NCI-H1417 treated with DMSO at 0.1 percent for 48 hours (cell line): ENCODE measurements at places on chromosomes 3 and 15.

- no peak for DNase-seq
Observed at GRCh38 chr3:15094187-15094875, 4.6 kb downstream of the RBSN start.

DNA sequence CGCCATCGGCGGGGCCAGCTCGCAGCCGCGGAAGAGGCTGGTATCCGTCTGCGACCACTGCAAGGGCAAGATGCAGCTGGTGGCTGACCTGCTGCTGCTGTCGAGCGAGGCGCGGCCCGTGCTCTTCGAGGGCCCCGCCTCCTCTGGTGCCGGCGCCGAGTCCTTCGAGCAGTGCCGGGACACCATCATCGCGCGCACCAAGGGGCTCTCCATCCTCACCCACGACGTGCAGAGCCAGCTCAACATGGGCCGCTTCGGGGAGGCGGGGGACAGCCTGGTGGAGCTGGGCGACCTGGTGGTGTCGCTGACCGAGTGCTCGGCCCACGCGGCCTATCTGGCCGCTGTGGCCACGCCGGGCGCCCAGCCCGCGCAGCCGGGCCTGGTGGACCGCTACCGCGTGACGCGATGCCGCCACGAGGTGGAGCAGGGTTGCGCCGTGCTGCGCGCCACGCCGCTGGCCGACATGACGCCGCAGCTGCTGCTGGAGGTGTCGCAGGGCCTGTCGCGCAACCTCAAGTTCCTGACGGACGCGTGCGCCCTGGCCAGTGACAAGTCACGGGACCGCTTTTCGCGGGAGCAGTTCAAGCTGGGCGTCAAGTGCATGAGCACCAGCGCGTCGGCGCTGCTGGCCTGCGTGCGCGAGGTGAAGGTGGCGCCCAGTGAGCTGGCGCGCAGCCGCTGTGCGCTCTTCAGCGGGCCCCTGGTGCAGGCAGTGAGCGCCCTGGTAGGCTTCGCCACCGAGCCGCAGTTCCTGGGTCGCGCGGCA is 1.8 kb downstream of the TLNRD1 start:
- DNase-seq = no peak

GRCh38 chr3:111012388-111013248 is 59.0 kb upstream of the NECTIN3 start:
- no peak for DNase-seq

DNA sequence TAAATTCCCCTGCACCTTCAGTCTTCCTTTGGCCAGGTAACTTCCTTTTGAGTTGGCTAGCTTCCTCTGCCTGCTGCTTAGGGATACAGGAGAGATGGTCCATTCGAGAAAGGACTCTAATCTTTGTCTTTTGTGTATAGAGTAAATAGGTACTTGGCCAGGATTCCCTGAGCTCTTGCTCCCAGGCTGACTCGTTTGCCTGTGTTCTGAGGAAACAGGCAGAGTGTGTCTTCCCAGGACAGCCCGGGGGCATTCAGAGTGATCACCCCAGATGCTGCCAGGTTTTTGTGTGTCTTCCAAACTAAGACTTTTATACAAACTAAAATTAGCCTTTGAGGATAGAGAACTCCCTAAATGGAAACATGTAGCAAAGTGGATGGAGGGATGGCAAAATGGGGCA is 39.5 kb downstream of the TMEM108 start:
- no peak for DNase-seq

DNA sequence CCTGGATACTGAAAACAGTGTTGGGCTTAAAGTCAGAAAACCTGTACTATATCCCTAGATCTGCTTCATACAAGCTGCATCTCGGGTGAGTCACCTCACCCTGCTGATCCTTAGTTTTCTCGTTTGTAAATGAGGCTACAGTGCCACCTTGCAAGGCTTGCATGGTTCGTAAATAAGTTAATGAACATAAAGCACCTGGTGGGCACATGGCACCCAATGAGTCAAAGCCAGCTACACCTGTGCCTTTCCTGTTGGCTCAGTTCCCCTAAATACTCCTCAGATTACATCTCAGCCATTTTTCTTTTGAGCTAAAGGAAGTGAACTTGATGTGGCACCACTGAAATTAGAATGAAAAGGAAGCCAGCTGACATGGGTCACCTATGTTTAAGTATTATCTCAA is 26.5 kb downstream of the RTP1 start:
- no peak for DNase-seq

- no peak for DNase-seq
Observed at GRCh38 chr3:128875556-128876120, 3.8 kb upstream of the ACAD9 start.

DNA sequence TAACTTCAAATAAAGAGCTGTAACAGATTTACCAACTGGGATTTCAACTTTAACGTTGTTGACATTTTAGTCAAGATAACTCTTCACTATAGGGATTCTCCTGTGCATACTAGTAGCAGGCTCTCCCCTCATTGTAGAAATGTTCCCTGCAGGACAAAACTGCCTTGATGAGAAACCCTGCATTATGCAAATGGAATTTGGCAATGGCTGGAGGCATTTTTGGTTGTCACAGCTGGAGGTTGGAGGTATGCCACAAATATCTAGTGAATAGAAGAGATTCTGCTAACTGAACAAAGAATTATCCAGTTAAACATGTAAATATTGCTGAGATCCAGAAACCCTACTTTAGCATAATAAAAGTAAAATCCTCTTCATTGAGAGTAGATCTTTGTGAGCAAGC is 928.8 kb upstream of the ALCAM start:
- no peak for DNase-seq

DNA sequence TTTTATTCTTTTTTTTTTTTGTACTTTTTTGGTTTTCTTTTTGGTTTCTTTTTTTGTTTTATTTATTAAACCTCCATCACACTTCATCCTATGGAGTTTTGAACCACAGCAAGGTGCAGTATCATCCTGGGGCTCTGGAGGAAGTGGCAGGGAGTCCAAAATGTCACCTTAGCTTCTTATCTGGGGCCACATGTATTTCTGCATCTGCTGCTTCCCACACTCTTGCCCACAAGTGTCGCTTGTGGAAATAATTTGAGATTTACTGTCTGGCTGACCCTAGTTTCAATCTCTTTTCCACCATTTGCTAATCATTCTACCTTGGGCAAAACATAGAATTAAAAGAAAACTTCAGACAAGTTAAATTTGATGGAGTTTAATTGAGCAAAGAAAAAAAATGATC is 6.4 kb downstream of the OPA1 start:
- DNase-seq = no peak

GRCh38 chr3:41155834-41156233 is 43.5 kb upstream of the CTNNB1 start:
- DNase-seq = no peak

- DNase-seq = no peak
Observed at GRCh38 chr3:187594272-187594671, 75.9 kb downstream of the SST start.

GRCh38 chr3:157204431-157204830 is 44.5 kb upstream of the CCNL1 start:
- DNase-seq = no peak

GRCh38 chr3:115834068-115834467 is 210.8 kb downstream of the GAP43 start:
- no peak for DNase-seq

GRCh38 chr3:63365671-63366070 is 87.6 kb downstream of the SYNPR start:
- no peak for DNase-seq

- DNase-seq = no peak
Observed at GRCh38 chr3:122415104-122415744, 638 bp downstream of the WDR5B start.

GRCh38 chr15:91936927-91937326 is 83.4 kb downstream of the SLCO3A1 start:
- DNase-seq = peak; percentile 25

DNA sequence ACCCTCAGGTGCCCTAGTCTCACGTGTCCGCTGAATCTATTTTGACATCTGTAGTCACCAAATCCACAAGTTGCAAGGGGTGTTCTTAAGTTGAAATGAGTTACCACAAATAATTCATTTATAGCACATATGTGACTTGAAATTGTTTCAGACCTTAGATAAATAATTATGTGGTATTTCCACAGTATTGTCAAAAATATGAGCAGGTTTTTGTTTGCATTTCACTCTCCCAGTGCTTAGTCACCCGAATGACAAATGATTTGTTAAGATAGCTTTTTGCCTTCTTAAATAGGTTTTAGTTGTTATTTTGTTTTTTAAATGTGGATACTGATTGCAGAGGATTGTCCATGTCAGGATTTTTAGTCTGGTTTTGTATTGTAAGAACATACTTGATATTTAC is 2.6 kb downstream of the MFSD1 start:
- no peak for DNase-seq

GRCh38 chr15:73538123-73538522 is 95.1 kb downstream of the NPTN start:
- DNase-seq = no peak
